Thyroid gland (tissue), 4 donors: ENCODE measurements at places on chromosomes 16 and 17.

- no peaks in the 10 kb centered on the region for H3K27me3 ChIP-seq
- DNase-seq: no peak
- no peak overlapping the region for H3K4me3 ChIP-seq
- H3K36me3 ChIP-seq: peaks cover 4% of the 10 kb centered on the region
- H3K4me1 ChIP-seq: no peaks in the 10 kb centered on the region
These were observed 105.8 kb downstream of the SNX29 start for GRCh38 chr16:12082226-12082887.

GRCh38 chr17:30236766-30237165 lies 1.3 kb upstream of the SLC6A4 start:
- peaks cover 14% of the 10 kb centered on the region for H3K4me1 ChIP-seq
- DNase-seq: peak; percentile 64
- no peak overlapping the region for H3K4me3 ChIP-seq
- no peak overlapping the region for H3K27ac ChIP-seq
- no peaks in the 10 kb centered on the region for H3K27me3 ChIP-seq
- H3K36me3 ChIP-seq: no peaks in the 10 kb centered on the region

DNA sequence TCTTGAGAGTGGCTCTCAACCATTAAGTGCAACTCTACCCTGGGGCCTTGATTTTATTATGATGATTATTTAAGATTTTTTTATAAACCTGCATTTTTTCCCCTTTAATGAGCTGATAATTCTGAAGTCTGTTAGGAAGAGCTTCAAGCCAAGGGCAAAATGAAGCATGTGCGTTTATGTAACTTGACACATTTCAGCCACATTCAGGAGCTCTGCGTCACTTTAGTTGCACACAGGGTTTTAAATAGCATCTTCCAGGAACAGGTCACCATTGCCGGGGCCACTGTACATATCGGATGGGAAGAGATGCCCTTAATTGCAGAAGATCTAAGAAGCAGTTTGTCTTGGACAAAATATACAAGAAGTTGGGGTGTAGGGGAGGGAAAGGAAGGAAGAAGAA lies 89.6 kb downstream of the BMERB1 start:
- H3K4me1 ChIP-seq: peaks cover 25% of the 10 kb centered on the region
- H3K27ac ChIP-seq: no peak overlapping the region
- H3K36me3 ChIP-seq: no peaks in the 10 kb centered on the region
- no peak overlapping the region for H3K4me3 ChIP-seq

GRCh38 chr17:46818316-46818928 lies at the start of gene WNT3:
Gene WNT3, minus strand, starts transcription at chr17:46818692. Its CDS starts 95 bp downstream, at chr17:46818597.
- peaks cover 38% of the 10 kb centered on the region for H3K27me3 ChIP-seq
- H3K36me3 ChIP-seq: no peaks in the 10 kb centered on the region
- no peak within 1 kb of the TSS for H3K4me3 ChIP-seq
- H3K27ac ChIP-seq: no peak within 1 kb of the TSS

DNA sequence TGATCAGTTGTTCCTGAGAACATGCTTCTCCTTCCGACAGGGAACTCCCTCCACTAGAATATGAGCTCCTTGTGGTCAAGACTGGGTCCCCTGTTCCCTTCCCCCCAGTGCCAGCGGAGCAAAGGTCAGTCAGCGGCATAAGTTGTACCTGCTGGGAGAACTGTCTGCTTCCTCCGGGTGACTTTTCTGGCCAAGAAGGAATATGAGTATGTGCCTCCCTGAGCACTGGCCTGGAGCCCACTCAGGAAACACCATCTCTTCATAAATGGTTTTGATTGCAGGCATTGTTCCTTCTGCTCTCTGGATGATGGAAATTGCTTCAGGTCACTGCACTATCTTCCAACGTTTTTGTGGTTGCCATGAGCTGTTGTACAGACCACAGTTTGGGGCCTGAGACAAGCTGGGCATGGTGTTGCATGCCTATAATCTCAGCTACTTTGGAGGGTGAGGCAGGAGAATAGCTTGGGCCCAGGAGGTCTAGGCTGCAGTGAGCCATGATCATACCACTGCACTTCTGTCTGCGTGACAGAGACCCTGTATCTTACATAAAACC lies 2.9 kb upstream of the P4HB start:
- H3K27ac ChIP-seq: no peak overlapping the region
- H3K4me3 ChIP-seq: no peak overlapping the region
- peaks cover 38% of the 10 kb centered on the region for H3K4me1 ChIP-seq
- H3K36me3 ChIP-seq: peaks cover 14% of the 10 kb centered on the region

- H3K36me3 ChIP-seq: no peaks in the 10 kb centered on the region
- peaks cover 5% of the 10 kb centered on the region for H3K4me1 ChIP-seq
- H3K4me3 ChIP-seq: no peak overlapping the region
These were observed 39.8 kb upstream of the METTL16 start for GRCh38 chr17:2551493-2551892.

DNA sequence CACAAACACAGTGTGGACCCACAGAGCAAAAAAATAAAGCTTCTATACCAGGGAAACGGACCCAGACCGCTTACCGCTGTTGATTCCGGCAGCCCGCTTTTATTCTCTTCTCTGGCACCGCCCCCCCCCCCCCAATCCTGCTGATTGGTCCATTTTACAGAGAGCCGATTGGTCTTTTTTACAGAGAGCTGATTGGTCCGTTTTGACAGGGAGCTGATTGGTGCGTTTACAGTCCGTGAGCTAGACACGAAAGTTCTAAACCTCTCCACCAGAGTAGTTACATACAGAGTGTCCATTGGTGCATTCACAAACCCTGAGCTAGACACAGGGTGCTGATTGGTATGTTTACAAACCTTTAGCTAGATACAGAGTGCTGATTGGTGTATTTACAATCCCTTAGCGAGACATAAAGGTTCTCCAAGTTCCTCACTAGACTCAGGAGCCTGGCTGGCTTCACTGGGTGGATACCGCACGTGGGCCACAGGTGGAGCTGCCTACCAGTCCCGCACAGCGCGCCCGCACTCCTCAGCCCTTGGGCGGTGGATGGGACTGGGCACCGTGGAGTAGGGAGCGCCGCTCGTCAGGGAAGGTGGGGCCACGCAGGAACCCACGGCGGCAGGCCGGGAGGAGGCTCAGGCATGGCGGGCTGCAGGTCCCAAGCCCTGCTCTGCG lies 92.4 kb downstream of the HAPSTR1 start:
- no peaks in the 10 kb centered on the region for H3K4me1 ChIP-seq
- DNase-seq: no peak
- no peak overlapping the region for H3K4me3 ChIP-seq
- no peaks in the 10 kb centered on the region for H3K27me3 ChIP-seq
- no peak overlapping the region for H3K27ac ChIP-seq

DNA sequence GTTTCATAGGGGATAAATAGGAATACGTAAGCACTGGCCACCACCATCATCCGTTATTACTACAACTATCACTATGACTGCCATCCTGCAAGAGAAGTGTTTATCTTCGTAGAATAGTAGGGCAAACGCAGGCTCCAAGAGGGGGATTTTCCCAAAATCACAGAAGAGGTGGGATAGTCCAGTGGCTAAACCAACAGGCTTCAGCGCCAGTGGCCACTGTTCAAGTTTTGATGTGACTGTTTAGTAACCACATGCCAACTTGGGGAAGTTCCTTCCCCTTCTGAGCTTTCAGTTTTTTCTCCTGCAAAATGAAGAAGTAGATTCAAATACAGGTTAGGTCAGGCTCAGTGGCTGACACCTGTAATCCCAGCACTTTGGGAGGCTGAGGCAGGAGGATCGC lies 60.7 kb upstream of the GRIN2A start:
- H3K27me3 ChIP-seq: no peaks in the 10 kb centered on the region
- H3K4me3 ChIP-seq: no peak overlapping the region
- no peak overlapping the region for H3K27ac ChIP-seq
- H3K36me3 ChIP-seq: no peaks in the 10 kb centered on the region
- H3K4me1 ChIP-seq: no peaks in the 10 kb centered on the region

DNA sequence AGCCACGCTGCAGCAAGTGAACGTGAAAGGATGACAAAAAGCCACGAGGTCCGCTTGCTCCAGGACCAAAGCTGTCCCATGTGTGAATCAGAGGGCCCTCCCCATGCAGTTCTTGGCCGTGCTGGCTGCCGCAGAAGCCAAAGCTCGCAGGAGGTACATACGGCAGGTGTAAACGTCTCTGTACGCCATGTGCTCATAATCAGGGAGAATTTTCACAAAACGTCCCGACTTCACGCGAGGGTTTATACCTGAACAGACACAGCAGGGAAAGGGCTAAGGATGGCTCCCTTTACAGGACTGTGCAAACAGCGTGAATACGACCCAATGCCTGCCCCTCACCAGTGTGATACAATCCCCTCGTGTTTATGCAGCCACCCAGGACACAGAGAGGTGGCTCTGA lies 25.3 kb downstream of the FBXO31 start:
- H3K4me3 ChIP-seq: no peak overlapping the region
- H3K27me3 ChIP-seq: no peaks in the 10 kb centered on the region
- DNase-seq: no peak
- peaks cover under 1% of the 10 kb centered on the region for H3K4me1 ChIP-seq
- H3K36me3 ChIP-seq: peaks cover 12% of the 10 kb centered on the region

DNA sequence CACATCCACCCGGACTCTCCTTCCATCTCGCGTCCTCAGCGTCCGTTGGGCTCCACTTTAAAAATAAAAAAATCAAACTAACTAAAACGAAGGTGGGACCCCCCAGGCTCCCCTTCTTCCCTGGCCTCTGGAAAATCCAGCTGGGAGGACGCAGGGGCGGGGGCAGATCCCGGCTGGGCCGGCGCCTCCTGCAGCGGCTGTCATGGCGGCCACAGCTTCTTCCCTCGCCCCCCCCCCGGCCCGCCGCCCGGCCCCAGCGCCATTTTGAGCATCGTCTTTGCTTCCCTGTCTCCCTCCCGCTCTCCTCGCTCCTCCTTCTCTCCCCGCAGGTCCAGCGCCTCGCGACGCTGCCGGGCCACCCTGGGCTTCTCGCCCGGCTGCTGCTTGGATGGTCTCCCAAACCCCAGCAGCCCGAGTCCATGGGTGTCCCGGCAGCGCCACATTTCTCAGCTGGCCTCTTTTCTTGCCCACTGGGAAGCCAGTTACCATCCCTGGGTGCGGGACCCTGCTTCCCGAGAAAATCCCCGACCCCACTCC lies 3.3 kb downstream of the HOXB2 start:
- H3K27me3 ChIP-seq: peaks cover 31% of the 10 kb centered on the region
- H3K27ac ChIP-seq: peak overlapping the region; percentile 73
- DNase-seq: no peak
- no peaks in the 10 kb centered on the region for H3K36me3 ChIP-seq
- peak overlapping the region; percentile 32 for H3K4me3 ChIP-seq

DNA sequence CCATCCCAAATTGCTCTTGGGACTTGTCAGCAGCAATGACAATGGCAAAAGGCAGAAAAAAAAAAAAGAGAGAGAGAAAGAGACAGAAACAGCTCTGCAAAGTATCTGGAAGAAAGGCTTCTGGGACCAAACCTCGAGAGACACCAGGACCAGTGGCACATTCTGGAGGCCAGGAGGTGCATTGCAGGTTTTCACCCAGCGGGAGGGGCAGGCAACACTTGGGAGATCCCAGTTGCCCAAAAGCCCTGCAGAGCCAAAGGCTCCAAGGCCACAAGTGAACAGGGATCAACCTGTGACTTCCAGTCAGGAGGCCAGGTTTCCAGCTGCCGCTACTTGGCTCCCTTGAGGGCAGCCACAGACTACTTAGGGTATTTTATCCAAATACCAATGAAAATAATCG lies 110.8 kb upstream of the CDH5 start:
- DNase-seq: no peak
- H3K27ac ChIP-seq: no peak overlapping the region
- H3K4me3 ChIP-seq: no peak overlapping the region
- H3K36me3 ChIP-seq: no peaks in the 10 kb centered on the region

- DNase-seq: no peak
- no peak overlapping the region for H3K27ac ChIP-seq
- no peaks in the 10 kb centered on the region for H3K36me3 ChIP-seq
These were observed 1.4 kb downstream of the PAQR4 start for GRCh38 chr16:2970563-2970962.

DNA sequence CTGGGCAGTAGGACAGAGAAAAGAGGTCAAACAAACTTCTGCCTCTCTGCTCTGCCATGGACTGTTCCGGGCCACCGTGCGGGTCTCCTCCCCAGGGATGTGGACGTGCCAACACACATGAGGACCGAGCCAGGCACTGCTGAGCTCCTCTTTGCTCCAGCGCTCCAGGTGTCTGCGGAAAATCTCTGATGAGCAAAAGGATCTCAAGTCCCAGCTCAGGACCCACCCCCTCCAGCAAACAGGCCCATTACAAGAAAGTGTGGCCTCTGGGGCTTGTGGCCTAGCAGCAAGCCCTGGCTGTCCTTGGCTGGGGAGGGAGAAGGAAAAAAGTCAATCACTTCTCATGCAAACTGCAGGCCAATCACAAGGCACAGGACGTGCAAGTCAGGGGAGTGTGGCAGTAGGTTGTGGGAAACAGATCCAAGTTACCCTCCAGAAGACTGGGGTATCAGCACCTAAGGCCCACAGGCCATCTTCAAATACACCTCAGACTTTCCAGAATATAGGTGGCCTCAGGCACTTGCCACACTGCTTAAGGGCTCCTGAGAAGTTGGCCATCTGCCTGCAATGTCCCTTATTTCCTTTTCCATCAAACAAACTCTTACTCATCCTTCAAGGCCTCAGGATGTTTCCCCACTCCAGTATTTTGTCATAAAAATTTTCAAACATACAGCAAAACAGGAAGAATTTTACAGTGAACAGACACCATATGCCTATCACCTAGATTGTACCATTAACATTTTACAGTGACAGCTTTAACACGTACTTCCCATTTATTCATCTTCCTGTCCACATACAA lies 36.0 kb upstream of the SREBF1 start:
- H3K4me3 ChIP-seq: no peak overlapping the region
- DNase-seq: peak; percentile 54
- peaks cover 39% of the 10 kb centered on the region for H3K4me1 ChIP-seq
- no peaks in the 10 kb centered on the region for H3K27me3 ChIP-seq

DNA sequence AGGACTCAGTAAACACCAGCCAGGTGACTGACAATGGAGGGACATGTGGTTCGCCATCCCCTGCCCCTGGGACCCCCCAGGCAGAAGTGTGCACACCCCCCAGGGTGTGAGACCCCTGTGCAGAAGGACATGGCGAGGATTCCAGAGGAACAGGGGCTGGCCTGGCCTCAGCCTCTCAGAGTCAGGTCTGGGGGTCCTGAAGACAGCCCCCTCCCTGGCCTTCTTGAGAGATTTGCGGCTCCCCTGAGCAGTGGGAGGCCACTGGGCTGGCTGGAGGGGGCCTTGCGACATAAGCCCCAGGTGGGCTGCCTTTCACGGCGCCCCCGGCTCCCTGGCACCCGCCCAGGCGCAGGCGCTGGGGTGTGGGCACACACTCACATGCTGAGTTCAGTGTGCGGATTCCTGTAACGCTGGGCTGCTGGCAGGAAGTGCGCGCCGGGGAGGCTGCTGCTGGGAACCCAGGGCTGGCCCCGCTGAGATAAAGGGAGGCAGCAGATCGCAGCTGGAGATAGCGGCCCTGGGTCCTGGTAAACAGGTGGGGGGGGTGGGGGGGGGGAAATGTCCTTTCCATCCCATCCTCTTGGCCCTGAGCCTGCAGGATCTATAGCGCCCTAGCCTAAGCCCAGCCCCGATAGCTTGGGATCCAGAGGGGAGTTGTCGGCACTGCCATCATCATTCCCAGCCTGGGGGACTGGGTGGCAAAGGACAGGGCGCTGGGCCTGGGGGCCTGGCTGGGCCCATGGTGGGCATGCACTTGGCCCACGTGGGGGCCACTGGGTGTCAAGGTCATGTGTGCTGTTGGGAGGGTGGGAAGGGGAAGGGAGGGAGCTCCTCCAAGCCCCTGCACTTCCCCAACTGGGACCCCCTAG lies 27.1 kb downstream of the TMEM235 start:
- no peak for DNase-seq
- H3K27ac ChIP-seq: no peak overlapping the region
- no peaks in the 10 kb centered on the region for H3K4me1 ChIP-seq
- no peak overlapping the region for H3K4me3 ChIP-seq
- H3K36me3 ChIP-seq: no peaks in the 10 kb centered on the region
